Mesenteric fat pad (tissue), 1 donor: ENCODE measurements at places on chromosomes 11 and 22. TPM values are rescaled to one million over a fixed set of nuclear protein-coding genes. Genes with fewer than 3 reads are reported as not detected.

The OR4A16 gene
- not detected for total RNA-seq

The VWA5A gene
- 14.6 TPM for total RNA-seq

The OR51B4 gene
- total RNA-seq = not detected

The B3GAT3 gene
- total RNA-seq = 42.0 TPM

The AIFM3 gene
- 2.1 TPM for total RNA-seq

The ELMOD1 gene
- total RNA-seq = 0.16 TPM

The OR8D1 gene
- not detected for total RNA-seq

The TIMM10 gene
- total RNA-seq = 48.0 TPM

DNA sequence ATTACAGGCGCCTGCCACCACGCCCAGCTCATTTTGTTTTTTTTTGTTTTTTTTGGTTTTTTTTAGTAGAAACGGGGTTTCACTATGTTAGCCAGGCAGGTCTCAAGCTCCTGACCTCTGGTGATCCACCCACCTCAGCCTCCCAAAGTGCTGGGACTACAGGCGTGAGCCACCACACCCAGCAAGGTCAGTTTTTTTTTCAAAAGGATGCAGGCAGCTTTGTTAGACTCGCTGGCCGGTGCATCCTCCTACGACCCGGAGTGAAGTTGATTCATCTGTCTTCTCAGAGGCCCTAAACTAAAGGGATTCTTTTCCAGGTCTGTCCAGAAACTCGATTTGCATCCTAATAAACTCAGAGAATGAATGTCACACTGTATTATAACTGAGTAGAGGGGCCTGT lies 182.3 kb downstream of the DBX1 start:
- DNase-seq = no peak

- no peak for DNase-seq
Observed at GRCh38 chr22:43424666-43425630, 13.1 kb downstream of the MPPED1 start.

DNA sequence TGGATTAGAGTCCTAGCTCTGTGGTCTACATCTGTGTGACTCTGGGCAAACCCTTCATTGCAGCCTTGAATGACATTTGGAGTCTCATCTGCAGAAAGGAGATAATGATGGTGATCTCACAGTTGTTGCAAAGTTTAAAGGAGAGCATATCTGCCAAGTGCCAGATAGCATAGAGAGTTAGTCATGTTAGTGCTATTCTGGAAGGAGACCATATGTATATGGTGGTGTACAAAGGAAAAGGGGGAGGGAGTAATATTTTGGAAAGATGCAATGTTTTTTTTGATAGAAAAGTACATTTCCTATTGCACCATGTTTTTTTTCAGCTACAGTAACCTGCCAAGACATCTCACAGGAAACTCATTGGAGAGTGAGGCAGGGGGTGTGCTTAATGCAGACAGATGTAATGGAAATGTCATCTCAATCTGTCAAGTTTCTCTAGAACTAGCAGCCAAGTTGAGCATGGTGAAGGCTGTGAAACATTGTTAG lies 92.1 kb upstream of the NARS2 start:
- DNase-seq = no peak

GRCh38 chr11:65307298-65308229 lies 7.1 kb upstream of the CDC42EP2 start:
- DNase-seq = no peak

GRCh38 chr11:44568658-44569473 lies 3.4 kb downstream of the CD82 start:
- no peak for DNase-seq

DNA sequence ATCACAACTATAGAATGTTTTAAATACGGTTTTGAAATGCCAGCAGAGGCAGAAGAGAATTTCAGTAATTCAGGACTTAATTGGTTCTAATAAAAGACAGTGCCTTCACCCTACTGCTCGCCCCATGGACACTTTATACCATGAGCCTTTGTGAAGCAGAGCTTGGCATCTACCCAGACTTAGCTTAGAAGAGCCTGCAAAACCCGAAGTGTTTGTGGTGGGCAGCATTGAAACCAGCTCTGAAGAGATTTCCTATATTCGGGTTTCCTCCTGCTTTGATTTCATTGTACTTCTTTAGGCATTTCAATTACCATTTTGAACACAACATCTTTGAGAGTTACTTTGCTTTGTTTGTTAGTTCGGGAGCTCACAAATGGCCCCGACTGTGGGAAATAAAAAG lies 185.1 kb upstream of the MTNR1B start:
- no peak for DNase-seq

DNA sequence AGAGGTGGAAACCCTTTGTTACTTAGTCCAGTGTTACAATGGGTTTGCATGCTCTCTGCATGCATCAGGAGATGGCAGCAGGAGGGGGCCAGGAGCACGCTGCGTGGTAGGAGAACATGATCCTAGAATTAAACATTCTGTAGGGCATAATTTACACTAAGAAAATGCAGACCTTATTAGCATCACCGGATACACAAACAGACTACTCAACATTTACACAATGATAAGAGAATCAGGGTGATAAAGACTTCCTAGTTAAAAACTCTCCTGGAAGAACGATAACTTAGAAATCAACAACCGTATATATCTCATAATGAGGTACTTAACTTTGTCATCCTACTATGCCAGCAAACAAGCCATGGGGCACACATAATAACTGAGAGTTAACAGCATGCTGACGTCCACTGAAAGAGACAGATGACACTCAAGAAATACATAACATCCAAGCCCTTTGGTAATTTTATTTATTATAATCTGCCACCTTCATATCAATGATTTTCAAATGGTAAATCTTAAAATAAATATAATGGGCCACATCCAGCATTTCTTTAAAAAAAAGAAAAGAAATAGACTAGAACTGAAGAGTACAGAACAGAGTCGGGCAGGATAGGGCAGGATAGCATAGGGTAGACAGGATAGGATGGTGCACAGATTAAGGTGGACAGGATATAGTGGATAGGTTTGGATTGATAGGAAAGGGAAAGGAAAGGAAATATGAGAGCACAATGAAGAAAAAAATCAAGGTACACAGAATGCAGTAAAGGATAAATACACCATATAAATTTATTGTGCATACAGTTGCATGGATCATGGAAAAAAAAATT lies 27.5 kb downstream of the CADM1 start:
- no peak for DNase-seq

DNA sequence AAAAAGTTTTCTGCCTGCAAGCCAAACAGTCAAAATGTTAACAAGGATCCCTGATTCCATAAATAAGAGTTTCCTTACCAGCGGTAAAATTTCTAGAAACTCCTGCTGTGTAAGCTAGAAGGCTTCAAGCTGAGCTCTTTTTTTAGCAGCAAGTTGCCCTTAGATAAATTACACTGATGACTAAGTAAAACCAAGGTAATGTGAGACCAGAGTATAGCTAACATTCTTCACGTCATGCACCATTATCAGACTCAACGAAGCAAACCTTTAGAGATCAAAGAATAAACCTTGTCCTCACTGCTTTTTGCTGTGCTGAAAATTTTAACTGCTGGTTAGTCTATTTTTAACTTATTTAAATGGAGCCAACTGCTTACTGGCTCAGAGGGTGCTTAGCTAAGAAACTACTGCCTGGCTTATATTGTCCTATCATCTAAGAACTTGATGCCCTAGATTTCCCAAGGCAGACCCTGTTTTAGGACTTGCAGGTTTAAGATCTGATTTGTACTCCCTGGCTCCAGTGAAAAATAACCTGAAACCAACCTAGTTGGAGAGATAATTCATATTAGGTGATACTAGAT lies 900.7 kb downstream of the JRKL start:
- DNase-seq = no peak

GRCh38 chr11:77127235-77127911 lies 673 bp upstream of the MYO7A start:
- no peak for DNase-seq

- DNase-seq = no peak
Observed at GRCh38 chr11:70616938-70617654, 218.8 kb downstream of the CTTN start.

DNA sequence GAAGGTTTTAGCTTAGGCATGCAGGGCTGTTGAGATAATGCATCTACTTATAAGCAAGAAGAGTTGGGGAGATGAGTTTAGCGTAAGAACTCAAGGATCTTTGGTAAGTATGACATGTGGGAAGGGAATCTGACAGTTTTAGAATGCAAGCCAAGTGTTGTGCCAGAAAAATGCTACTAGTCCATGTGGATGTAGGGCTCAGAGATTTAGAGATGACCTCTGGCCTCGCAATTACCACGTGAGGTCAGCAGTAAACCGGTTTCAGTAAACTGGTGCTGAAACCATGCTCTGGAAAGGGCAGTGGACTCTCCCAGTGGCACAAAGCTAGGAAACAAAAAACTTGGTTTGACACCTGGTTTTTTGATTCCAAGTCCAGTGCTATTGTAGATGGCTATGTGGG lies 18.9 kb downstream of the MRPL16 start:
- no peak for DNase-seq

DNA sequence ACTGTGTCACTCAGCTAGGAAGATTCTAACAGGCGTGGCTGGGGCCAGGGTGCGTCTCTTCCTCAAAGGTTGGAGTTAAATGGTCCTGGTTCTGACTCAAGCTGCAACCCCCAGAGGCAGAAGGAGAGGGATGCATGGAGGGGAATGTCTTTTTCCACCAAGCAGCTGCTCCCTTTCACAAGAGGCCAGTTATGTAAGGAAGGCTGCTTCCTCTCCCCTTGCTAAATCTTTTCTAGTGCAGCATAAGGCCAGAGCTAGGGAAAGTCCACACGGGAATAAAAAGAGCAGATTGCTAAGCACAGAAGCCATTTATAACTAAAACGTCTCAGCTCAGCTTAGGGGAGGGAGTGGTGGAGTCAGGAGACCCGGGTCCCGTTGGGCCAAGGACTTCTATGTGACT lies 10.0 kb downstream of the PVALB start:
- no peak for DNase-seq

DNA sequence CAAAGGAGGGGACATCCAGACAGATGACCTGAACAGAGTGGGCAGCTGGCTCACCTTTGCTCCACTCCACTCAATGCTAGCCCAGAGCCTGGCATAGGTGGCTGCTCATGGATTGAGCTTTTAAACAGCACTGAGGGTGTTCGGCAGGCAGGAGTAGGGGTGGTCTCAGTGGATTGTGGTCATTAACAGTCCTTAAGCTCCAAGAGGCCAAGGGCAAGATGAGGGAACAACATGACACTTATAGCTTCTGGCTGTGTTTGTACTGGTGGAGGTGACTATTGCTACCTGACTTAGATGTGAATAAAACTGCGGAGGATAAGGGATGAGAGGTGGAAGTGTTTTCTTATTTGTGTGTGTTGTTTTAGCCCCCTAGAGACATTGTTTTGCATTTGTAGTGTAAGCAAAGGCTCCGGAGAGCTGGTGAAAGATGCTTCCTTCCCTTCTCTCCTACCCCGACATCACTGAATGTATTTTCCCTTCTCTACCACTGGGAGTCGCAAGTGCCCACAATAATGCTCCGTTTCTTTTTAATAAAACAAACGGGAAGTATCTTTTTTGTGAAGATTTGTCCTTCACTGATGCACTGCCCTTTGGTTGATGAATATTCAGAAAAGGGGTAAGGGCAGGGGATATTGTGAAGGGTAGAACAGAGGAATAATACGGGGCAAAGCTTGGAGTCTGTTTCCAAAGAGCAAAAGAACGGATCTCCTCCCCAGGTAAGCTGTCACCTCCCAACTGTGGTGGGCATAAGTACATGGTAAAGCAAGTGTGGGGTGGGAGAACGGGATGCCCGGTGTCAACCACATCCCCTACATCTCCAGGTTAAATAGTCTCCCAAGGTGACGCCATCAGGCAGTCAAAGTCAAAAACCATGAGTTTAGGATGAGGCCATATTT lies 27.5 kb upstream of the MTNR1B start:
- DNase-seq = no peak

GRCh38 chr22:49398115-49398514 lies 429.6 kb downstream of the BRD1 start:
- peak; percentile 77 for DNase-seq

DNA sequence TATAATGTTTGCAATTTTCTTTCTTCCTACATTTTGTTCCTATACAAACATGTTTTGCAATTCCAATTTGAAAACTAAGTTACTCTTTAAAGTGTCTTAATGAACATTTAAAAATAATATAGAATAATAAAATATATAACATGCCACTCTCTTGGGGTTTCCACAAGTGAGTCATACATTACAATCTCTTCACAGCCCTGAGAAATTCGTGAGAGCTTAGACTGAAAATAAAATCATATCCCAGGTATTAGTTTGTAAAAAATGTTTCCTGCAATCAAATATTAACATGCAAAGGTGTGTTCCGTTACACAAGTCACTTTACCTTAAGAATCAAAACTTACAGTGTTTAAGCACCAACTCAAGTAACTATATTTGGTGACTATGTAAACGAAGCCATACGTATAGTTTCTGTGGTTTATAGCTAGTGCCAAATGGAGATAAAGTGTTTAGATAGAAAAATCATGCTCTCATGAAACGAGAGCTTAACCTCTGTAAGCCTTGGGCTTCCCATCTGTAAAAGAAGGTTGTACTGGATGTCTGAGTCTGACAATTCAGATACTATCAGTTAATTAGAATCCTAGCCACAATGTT lies 253.6 kb upstream of the ANO3 start:
- no peak for DNase-seq

- no peak for DNase-seq
Observed at GRCh38 chr11:15034687-15035267, 38.6 kb upstream of the CALCB start.

GRCh38 chr11:78922859-78923625 lies 348.4 kb upstream of the NARS2 start:
- no peak for DNase-seq

DNA sequence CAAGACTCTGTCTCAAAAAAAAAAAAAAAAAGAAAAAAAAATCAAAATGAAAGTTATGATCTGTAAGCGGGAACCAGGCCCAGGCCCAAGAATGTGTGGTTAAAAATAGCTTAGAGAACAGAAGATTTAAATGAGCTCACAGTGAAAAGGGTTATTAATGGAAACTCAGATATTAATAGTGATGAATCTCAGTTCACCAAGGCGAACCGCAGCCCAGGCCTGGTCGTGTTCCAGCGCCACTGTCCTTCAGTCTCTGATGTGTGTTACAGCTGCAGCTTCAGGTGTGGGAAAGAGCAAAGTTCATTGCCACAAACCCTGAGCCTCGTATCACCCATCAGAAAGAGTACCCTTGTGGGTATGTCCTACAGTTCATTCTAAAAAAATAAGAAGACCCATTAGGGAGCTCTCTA lies 107.1 kb downstream of the GAB2 start:
- no peak for DNase-seq
